MCF 10A (cell line): ENCODE measurements at places on chromosomes 6 and 20.

- no peak for DNase-seq
Measured at GRCh38 chr6:132088150-132088549, 137.0 kb upstream of the CCN2 start.

DNA sequence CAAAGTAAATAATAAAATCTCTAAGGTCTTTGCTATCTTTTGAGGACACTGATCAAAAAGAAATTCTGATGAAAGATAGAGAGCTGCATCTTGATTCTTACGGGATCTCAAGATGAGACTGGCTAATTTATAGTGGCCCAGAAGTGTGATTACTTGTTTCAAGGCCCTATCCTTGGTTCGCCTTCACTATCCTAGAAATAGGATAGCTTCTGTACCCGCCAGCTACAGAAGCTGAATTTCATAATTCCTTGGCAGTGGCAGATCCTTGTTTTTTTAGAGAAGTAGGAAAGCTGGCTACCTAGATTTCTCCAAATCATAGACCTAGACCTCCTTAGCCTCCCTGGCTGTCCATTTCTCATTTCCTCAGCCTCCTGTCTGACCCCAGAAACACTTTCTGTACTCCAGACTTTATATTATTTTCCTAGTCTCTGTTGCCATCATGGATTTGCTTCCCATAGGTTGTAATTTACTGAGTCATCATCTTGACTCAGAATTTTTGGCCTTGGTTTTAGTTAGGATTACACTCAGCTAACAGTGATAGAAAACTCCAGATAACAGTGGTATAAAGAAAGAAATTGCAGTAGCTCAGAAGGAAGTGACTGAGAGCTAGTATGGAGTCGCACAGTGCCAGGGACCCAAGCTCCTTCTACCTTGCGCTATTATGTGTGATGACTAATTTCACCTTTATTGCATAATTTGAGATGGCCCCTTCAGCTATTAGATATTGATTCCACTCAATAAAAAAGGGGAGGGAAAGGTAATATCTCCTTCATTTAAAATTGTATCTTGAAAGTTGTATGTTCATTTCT is 27.7 kb downstream of the PHF3 start:
- DNase-seq = peak; percentile 73

DNA sequence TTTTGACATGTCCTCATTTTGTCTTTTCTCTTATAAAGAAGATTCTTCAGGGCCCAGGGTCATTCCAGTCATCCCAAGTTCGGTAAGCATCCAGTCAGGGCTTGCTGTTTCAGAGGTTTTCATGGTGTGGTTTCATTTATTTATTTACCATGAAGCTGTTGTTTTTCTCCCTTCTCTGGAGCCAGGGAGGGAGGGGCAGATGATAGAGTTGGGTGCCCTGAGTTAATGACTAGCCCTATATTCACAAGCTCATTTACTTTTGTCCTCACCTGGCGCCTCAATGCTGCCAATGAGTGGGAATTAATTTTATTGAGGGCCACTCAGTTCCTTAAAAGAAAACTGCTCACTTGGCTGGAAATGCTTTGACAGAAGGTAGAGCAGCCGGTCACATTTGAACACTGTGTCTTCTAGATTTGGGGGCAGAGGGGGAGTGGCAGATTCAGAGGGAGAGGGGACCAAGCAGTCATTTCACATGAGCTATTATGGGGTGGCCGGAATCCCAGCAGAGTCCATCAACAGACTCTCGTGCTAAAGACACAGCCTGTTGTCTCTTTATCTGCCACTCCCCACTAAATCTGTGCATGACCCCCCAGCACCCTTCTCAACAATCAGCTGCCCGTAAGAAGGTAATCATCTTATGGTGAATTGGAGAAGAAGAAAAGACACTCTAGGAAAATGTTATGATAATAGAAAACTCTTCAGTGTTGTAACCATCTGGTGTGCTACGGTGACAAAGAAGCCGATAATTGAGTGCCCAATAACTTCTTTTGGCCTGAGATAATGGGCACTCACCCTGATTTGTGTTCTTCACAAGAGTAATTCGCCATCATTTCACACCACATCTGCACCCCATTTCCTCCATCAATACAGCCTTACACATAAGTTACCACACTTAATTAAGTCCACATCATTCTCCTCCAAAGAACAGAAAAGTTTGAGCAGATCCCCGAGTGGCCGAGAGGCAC is 573.5 kb upstream of the JAG1 start:
- DNase-seq = no peak

DNA sequence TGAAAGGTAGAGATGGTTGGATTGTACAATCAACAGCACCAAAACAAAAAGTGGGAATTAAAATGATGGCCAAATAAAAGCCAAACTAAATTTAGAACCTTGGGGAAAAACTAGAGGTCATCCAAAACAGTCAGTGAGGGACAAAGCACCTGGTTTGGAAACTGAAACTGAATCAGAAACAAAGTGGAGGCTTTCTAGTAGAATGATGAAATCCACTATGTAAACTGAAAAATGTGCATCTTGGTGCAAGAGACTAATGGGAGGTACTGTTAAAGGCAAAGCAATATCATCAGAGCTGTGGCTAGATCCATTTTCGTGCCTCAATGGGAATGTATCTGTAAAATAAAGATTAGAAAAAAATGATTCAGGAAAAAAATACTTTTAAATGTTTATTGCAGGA is 380.0 kb upstream of the GJE1 start:
- DNase-seq = peak; percentile 5

- DNase-seq = no peak
Measured at GRCh38 chr6:157157258-157157657, 166.1 kb downstream of the TMEM242 start.

DNA sequence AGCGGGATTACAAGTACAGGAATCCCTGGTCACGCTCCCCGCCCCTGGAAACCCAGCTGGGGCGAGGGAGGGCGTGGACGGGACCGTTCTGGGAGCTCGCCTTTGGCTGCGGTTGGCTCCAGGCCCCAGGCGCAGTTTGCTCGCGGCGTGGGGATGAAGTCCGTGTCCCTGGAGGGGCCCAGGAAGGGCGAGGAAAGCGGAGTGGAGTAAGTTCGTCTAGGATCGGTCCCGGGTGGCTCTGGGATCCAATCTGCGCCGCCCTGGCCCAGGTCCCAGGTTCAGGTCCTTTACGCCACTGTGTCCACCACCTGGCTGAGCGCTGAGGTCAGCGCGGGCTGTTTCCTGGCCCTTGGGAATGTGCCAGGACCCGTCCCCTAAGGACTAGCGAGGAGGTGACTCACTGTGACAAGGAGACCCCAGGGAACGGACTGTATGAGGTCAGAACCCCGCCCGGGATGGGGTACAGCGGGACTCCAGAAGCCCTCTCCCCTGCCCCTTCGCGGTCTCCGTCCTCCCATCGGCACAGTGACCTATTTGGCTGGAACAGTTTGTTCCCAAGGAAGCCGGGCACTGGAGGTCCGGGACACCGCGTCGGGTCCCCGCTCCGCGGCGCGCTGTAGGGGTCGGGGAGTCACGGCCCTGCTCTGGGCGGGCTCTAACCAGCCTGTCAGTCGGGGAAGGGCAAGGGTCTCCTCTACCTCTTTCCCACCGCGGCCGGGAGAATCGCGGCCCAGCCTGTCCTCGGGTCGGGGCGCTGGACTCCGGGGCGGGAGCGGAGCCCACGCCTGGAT is 724 bp downstream of the CDKN1A start:
- peak; percentile 62 for DNase-seq

GRCh38 chr6:63352069-63352543 is 32.3 kb upstream of the LGSN start:
- DNase-seq = peak; percentile 60

- peak; percentile 6 for DNase-seq
Measured at GRCh38 chr6:116476002-116476678, 15.0 kb downstream of the CALHM6 start.

DNA sequence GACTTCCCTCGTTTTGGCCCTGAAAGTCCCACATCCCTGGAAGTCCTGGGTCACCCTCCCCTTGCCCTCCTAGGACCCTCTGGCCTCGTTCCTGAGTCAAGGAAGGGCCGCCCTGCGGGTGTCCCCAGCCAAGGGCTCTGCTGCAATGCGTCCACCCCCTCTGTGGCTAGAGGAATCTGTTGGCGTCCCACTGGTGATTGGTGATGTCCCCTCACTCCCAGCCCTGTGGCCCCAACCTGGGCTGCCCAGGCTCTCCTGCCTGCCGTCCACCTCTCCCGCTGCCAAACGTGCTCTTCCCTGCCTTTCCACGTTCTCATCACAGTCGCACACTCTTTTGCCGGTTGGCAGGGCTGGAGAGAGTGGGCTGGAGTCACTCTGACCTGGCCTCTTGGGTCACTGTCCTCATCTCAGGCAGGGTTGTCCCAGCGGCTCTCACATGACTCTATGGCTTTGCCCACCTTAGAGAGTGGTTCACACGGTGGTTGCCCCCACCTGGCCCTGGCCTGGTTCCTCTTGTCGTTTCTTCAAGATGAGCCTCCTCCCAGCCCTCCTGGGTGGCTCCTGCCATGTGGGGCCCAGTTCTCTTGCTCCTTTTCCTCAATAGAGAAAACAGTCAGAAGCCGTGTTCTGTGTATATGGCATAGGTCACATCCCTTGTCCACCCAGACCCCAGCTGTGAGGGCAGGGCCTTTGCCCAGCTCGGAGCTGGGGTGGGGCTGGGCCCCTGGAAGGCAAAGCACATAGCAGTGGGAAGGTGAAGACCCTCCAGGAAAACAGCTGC is 100.9 kb downstream of the TMEM242 start:
- DNase-seq = no peak
